ENCODE measurements at places on chromosomes 6 and 20.

GRCh38 chr6:116405138-116405537 lies 34.4 kb downstream of the DSE start:
- DNase-seq, result no peak

DNA sequence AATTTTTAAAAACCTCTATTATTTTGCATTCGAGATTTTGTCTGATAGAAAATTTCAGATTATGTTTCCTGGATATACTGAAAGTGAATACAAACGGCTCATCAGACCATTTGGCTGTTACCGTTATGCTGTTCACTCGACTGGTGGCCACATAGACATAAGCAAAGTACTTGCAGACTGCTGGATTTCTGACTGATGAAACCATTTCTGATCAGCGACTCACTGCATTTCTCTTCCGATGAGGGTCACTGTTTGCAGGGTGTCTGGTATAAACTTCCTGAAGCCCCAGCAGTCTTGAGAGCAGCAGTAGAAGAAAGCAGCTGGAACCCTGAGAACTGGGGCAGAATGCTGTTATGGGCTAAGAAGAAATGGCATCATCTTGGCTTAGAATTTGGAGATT lies 17.7 kb downstream of the SNX9 start:
- no peak for DNase-seq

- no peak for DNase-seq
Measured at GRCh38 chr6:140436023-140436811, 1061.8 kb upstream of the CITED2 start.

DNA sequence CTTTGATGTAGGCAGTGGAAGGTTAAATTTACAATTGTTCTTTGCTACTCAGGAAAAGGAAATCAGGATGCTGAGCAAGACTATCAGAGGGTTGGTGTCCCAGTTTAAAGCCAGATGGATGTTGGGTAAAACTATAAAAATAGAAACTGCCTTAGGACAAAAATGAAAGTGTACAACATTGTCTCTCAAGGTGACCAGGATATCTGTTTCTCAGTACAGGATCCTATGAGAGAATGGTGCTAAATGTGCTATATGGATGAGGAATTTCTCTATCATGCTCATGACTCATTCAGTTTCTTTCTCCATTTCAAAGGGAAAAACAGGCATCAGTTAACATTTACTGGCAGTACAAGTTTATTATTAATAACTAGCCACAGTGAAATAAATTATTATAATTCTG lies 534.2 kb upstream of the GJE1 start:
- DNase-seq, result no peak

- DNase-seq, result no peak
Measured at GRCh38 chr20:16563066-16563806, 10.0 kb downstream of the KIF16B start.

DNA sequence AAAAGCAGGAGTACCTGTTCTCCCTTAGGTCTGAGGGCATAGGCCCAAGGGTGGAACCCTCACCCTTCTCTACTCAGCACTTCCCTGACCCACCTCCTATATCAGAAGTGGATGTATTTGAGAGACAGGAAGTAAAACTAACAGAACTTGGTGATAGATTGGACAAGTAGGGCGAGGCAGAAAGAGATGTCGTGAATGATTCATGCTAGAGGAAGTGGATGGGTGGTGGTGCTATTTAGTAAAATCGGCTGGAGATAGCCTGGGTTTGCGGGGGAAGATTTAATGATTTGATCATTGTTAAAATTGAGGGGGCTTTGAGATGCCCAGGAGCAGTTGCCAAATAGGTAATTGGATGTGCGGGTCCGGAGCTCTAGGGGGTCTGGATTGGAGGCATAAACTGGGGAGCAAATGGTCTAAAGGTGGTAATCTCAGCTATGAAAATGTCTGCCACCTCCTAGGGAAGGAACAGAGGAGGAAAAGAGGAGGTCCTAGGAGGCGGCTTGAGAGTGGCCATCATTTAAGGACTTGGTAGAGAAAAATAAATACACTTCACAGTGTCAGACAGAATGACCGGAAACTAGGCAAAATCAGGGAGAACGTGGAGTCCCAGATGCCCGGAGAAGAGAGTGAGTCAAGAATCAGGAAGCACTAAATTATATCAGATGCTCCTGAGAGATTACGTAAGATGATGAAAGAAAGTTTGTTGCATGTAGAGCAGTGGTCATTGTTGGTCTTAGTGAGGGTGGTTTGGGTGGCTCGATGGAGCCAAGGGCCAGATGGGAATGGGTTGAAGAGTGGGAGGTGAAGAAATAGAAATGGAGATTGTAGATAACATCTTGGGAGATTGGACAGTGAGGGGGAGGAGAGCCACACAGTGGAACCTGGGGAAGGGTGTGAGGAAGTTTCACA lies 142.0 kb downstream of the CEP57L1 start:
- DNase-seq, result no peak

DNA sequence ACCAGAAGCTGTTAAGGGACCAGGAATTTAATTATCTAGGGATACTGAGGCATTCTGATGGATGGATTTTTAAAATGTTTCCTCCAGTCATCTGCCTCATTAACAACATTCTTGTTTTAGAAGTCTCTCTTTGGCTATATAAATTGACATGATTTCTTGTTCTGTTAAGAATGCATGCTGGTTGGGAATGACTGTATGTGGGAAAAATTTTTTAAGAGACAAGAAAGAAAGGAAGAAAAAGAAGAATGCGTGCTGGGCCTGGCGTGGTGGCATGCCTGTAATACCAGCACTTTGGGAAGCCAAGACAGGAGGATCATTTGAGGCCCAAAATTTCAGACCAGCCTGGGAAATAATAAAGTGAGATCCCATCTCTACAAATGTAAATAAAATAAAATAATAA lies 203.6 kb downstream of the GJA1 start:
- no peak for DNase-seq

GRCh38 chr6:89311530-89311852 lies 3.6 kb downstream of the GABRR2 start:
- no peak for DNase-seq

DNA sequence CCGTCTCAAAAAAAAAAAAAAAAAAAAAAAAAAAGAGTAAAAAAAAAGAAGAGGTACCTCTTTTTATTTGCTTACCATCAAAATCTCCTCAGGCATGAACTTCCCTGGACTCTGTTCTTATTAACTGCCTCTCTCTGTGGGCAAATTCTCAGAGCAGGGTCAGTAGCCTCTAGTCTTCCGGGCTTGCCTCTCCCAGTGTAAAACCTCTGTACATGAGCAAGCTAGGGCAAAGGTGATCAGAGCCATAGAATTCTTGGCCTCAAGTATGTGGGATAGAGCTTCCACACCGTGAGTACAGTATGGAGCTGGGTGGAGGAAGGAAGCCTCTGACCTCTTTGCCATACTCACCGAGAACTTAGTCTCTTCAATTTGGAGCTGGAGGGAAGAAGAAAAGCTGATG lies 58.5 kb downstream of the TRPC4AP start:
- DNase-seq, result no peak

DNA sequence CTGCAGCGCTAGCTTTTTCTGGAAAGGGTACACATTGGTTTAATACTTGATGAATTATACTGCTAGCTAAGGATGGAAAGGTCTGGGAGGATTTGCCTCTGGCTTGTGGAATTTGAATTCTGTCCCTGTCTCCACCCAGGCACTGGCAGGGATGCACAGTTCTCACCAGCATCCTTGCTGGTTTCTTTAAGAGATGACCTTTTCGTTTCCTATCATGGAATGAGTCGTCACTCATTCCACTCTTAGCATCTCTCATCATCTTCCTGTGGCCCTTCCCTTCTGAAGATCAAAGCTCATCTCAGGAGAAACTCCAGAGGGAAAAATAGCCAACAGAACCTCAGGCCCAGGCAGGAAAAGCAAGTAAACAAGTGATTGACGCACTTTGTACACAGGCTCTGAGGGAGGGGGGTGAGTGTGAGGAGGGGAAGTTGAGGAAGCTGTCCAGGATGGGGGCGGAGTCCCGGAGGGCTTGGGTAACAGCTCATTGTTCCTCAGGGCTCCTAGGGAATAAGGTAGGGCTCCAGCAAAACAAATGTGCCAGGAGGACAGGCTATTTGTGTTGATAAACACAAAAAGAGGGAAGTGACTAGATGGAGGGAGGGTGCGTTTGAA lies 25.7 kb upstream of the SAYSD1 start:
- DNase-seq, result no peak

GRCh38 chr6:135243871-135244796 lies 63.0 kb downstream of the MYB start:
- no peak for DNase-seq

- no peak for DNase-seq
Measured at GRCh38 chr6:39887692-39888450, 46.4 kb downstream of the MOCS1 start.

DNA sequence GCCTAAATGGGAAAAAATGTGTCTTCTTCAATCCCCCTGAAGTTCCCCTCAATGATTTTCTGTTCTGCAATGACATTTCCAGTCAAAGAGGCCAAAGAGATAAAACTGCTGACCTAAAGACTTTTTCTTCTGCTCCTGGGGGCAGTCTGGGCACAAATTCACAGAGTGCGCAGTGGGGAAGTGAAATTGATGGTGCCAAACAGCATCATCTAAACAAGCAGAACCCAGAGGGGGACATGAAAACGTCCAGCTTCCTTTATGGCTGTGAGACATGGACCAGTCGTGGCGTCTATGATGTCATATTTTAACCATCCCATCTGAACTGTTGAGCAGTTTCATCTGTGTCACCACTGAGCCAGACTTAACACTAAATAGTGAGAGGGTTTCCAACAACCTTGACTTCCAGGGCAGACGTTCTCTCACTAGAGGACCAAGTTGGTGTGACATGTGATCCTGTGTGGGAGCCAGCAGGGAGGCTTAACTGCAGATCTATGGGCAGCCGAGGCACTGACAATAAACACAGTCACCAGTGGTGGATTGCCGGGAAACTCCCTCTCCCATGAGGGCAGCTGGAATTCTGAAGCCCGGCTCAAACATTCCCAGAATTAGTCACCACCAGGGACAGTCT lies 12.4 kb downstream of the SCML4 start:
- no peak for DNase-seq

GRCh38 chr6:24394061-24394779 lies 8.5 kb upstream of the MRS2 start:
- no peak for DNase-seq

DNA sequence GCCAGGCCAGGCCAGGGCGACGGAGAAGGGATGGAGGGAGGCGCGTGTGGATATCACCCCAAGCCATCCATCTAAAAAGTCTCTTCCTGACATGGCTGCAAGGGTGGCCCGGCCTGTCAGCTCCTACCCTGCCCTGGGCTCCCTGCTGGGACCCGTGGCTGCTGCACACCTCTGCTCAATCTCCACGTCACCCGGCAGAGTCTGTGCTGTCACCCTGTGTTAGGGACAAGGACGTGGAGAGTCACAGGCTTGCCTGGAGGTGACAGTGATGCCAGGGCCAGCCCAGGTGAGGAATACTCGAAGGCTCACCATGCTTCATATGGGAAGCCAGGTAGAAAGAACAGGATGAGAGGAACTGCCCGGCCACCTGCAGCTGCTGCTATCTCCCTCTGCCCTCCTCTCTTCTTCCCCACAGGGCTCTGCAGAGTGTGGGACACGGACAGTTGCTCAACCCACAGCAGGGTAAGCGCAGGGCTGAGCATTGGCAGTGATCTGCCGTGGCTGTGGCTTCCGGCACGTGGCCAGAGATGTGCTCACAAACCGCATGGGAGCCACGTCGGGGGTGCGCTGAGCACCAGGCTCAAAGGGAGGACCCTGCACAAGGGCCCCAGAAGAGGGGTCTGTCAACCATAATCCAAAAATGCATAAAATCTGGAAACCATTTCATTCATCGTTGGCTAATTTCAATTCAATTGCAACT lies 214.3 kb downstream of the DLL1 start:
- DNase-seq, result no peak

GRCh38 chr6:158022749-158023596 lies 41.3 kb downstream of the SYNJ2 start:
- no peak for DNase-seq

DNA sequence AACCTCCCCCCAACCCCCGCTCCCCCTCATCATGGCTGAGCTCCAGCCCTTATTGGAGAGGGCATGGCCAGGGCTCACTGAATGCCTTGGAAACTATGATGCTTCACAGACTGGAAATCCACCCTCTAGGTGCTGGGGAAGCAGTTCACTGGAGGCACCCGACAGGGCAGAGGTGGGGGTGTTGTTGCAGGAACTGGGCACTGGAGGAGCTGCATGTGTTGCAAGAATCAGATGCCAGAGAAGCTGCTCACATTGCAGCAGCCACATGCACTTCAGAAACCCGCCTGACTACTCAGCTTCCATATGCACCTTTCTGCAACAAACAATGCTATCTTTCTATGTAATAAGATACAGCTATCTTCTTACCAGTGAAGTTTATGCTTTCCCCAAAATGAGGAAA lies 7.9 kb upstream of the TBPL1 start:
- no peak for DNase-seq

- no peak for DNase-seq
Measured at GRCh38 chr6:26501482-26501986, 1.4 kb downstream of the BTN1A1 start.

DNA sequence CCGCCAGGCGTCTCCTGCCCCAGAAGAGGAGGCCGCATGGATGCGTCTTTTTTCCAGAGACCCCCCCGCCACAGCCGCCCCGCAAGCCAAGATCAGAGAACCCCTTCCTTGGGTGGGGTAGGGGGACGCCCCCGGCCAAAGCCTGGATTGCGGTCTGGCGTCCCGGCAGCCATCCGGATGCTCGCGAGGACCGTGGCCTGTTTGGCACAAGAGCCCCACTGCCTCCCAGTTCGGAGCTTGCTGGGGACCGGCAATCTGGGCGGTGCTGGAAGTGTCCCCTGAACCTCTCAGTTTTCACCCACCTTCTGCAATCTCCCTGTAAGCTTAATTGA lies 924 bp downstream of the FAM162B start:
- DNase-seq, result no peak

DNA sequence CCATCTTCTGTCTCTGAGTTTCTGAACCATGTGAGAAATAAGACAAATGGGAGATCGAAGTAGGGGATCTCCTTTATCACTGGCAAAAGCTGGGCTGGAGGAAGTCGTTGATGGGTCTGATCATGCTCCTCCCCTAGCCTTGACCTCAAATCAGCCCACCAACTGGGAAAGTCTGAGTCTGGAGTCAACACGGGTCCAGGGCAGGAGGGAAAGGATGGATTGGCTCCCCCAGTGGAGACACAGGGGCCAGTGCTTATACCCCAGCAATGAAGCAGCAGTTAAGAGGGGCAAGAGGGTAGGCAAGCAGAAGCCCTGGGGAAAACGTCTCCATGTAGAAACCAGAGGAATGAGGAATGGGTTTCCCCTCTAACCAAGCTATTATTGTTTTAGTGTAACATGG lies 152.6 kb downstream of the TBC1D7 start:
- no peak for DNase-seq

GRCh38 chr20:38447931-38448675 lies 13.0 kb upstream of the SNHG17 start:
- DNase-seq, result no peak

Measured in NCI-H1417 treated with DMSO at 0.1 percent for 48 hours (cell line).